Activated gamma-delta T cell treated with Interleukin-2 at 50 U/mL for 16 hours (primary cell): ENCODE measurements at places on chromosomes 2 and 18.

- DNase-seq = no peak
These were observed 97.9 kb upstream of the ATL2 start for GRCh38 chr2:38474715-38475566.

GRCh38 chr2:149739883-149740265, 152.3 kb upstream of the MMADHC start:
- no peak for DNase-seq

GRCh38 chr2:33375054-33375453, 101.4 kb upstream of the RASGRP3 start:
- no peak for DNase-seq

DNA sequence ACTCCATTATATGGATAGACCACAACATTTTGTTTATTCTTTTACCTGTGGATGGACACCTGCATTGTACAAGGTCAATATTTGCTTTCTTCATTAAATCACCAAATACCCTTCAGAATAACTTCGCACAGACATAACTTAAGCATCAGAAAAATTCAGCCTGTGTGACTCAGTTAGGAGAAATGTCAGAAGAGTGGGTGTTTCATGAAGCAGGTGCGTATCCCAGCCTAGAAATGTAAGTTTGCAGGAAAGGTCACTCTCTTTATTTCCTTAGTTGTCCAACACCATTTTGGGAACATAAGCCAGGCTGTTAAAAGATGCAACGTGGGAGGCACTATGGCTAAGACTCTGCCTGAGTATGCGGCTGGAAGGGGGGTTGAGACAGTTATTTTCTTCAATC, 48.6 kb upstream of the FHL2 start:
- no peak for DNase-seq

DNA sequence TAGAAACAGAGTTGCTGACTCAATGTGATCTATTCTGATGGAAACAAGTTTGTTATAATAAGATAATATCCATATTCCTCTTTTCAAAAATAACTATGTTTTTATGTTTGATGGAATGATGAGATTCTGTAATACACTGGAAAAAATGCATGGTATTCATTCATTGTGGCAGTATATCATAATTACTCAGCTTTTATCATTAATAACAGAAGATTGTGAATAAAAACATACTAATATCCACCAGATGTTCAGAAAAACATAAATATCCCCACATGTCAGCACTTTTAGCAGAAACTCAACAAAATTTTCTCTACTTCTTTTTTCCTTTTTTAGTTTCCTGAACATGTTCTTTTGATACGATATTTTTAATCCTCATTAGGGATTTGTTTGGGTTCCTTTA, 130.9 kb upstream of the CAVIN2 start:
- DNase-seq = no peak

- no peak for DNase-seq
These were observed 23.5 kb upstream of the RPL37A start for GRCh38 chr2:216474925-216475670.

DNA sequence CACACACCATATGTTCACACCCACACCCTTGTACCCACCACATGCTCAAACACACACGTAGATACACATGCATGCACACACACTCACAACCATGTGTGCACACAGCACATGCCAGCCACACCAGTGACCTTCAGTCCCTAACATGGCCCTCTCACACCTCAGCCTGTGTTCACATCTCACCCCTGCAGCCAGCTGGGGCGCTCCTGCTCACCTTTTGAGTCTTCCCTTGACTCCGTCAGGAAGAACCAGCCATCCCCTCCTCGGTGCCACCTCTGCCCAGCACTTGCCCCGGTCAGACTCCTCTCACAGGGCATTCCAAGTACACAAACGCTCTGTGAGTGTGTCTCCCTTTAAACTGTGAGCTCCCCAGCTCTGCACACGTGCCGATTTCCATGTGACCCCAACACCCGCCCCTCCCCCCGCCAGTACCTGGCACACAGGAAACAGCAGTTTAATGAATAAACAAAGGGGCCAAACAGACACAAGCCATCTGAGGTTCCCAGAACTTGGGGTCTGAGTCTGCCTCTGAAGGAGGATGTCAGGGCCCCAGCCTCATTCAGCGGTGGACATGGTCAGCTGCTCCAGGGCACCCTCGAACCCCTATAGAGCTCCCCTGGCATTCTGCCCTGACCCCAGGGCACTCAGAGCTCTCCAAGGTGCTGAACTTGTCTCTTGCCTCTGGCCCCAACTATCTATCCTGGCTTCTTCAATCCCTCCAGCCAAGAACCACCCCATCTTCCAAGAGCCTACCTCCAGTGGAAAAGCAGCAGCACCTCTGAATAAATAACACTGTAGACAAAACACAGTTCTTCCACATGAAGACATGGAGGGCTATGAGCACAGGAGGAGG, 252.9 kb downstream of the ATAD2B start:
- DNase-seq = no peak
